NCI-H2227 treated with DMSO at 0.1 percent for 48 hours (cell line): ENCODE measurements at places on chromosomes 1 and 21.

- no peak for DNase-seq
These were observed 12.5 kb downstream of the MAST2 start for GRCh38 chr1:45815667-45816458.

- DNase-seq: no peak
These were observed 225.4 kb downstream of the SMYD3 start for GRCh38 chr1:246281639-246282038.

- DNase-seq: no peak
These were observed 221.3 kb downstream of the TOMM20 start for GRCh38 chr1:234907208-234907939.

- DNase-seq: no peak
These were observed 35.5 kb downstream of the CAPN2 start for GRCh38 chr1:223747838-223748335.

- no peak for DNase-seq
These were observed 1.2 kb upstream of the XPR1 start for GRCh38 chr1:180630408-180631193.

GRCh38 chr1:189859385-189859977 lies 618.2 kb downstream of the BRINP3 start:
- no peak for DNase-seq

DNA sequence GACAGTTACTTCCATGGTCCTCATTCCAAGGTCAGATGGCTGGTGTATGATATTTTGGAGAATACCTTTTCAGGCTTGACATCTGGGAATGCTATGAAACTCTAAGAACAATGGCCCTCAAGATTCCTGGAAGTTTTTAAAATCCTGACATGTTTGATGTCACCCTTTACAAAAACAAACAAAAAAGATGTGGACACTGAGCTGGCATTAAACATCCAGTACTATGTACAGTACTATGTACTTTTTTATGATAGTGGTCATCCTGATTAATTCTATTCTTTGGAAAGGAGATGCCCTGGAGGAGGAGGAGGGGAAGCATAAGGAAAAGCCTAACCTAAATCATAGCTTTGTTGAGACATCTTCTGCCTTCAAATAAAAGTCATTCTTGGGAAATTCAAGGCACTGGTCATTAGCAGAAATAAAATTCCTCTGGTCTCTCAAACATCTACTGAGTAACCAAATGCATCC lies 235.4 kb downstream of the HMCN1 start:
- DNase-seq: no peak

DNA sequence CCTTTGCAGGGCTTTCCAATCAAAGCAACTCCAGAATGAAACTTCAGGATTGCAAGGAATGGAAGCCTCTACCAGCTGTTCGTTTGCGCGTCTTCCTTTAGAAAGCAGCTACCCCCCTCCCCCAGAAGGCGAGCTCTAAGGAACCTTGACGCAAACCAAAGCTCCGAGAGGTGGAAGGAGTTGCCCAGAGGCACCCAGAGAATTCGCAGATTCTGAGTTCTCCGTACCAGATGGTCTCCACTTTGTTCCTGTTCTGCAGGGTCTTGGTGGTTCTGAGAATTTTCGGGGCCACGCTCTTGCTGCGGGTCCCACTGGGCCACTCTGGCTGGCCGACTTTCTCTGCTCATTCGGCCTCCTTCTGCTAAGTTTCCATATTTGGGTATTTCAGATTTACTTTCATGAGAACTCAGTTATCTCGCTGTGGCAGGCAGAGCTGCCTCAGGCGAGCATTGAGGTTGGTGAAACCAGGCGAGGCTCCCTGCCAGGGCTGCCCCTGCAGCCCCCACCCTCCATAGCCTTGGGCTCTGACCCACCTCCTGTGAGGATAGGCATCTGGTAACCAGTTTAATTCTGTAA lies 801 bp downstream of the TRAF5 start:
- DNase-seq: no peak

DNA sequence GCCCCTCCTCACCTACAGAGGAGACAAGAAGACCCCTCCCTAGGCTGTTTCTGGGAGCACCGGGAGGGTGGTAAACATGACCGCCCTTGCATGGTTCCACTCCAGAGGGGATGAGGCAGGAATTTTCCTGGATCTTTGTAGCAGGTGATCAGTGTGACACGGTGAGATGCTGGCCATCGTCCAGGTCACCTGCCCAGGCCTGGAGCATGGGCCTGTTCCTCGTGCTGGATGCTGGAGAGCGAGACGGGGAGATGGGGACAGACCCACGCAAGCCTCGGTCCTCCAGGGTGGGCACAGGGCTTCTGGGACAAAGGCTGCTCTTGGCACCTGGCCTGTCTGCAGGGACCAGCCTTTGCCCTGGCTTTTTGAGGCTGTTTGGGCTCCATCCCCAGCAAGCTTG lies 46.2 kb downstream of the DMRTB1 start:
- DNase-seq: no peak

- DNase-seq: no peak
These were observed 143.6 kb downstream of the GABPA start for GRCh38 chr21:25878344-25878743.

GRCh38 chr21:21156957-21157356 lies 158.7 kb downstream of the NCAM2 start:
- no peak for DNase-seq

DNA sequence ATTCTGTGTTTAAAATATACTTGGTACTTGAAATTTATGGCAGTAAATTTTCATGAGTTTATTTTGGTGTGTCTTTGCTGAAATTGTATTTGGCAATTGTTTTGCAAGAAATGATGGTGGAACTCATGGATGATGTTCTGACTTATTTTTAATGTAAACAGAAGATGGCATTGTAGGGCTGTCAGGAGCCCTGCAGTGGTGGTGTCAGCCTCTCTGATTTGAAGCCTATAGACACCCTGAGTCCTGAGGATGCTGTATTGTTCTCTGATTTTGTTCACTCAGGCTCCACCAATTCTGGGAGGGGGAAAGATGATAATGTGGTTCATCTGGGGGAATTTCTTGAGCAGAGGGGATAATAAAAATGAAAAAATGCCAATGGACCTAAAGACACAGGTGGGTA lies 79.8 kb downstream of the LHX8 start:
- no peak for DNase-seq

- no peak for DNase-seq
These were observed 711.1 kb upstream of the CHRM3 start for GRCh38 chr1:238675221-238675620.

GRCh38 chr1:210598135-210598652 lies 269.5 kb downstream of the HHAT start:
- DNase-seq: no peak

DNA sequence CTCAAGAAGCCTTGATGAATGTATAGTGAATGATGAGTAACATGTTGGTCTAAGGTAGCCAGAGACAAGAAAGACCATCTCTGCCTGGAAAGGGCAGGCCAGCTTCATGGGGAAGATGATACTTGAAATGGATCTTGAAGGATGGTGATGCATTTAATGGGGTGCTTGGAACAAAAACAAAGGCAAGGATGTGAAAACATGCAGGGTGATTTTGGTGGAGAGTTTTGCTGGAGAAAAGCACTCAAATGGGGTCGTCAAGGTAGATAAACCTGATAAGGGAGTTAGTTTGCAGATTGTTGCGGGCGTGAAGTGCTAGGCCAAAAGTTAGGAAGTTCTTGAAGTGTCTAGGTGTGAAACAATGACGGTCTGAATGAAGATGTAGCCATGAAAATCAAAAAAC lies 205.4 kb downstream of the HLX start:
- DNase-seq: no peak

DNA sequence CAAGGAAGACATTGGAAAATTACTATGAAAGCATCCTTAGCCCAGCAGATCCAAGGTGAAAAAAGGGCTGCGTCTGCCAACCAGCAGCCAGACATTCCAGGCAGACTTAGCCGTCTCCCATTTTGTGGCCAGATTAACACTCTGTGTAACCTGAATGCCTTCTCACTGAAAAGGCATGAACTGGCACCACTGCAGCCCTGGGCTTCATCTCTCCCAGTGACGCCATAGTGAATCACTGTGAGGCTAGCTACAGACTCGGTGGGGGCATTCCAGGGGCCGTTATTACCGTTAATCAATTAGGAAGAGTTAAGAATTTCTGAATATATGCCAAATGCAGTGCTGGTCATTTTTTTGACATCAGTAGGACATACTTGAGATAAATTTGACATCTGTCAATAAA lies 627.4 kb downstream of the LMO4 start:
- DNase-seq: no peak

GRCh38 chr21:44427241-44428120 lies 27.8 kb upstream of the LRRC3 start:
- DNase-seq: no peak

DNA sequence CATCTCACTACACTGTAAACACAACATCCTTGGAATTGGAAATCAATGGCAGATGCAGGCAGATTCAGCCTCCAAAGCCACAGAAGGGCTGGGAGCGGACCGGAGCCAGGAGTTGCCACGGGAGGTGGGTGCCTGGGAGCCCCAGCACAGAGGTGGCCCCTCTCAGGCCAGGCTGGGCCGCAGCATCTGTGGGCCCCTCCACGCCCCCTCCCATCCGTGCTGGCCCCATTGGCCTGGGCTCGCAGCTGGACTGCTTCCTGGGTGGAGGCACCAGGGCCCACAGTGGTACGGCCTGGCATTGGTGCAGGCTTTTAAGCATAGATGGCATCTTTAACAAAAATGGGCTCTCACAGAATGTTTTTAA lies 64.2 kb downstream of the SLX9 start:
- DNase-seq: no peak

DNA sequence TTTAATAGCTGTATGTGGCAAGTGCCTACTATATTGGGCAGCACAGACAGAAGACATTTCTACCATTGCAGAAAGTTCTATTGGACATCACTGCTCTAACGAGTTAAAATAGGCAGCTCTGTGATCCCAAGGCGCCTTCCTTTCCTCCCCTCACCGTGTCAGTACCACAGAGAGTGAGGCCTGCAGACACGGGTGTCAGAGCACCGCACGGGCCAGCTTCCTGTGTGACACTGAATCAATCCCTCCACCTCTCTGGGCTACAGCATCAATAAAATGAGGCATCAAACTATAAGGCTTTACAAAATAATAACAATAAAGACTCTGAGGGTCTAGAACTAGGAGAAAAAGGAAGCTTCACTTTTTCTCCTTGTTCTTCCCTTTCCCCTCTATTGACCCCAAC lies 246.7 kb downstream of the FOXD2 start:
- DNase-seq: no peak

DNA sequence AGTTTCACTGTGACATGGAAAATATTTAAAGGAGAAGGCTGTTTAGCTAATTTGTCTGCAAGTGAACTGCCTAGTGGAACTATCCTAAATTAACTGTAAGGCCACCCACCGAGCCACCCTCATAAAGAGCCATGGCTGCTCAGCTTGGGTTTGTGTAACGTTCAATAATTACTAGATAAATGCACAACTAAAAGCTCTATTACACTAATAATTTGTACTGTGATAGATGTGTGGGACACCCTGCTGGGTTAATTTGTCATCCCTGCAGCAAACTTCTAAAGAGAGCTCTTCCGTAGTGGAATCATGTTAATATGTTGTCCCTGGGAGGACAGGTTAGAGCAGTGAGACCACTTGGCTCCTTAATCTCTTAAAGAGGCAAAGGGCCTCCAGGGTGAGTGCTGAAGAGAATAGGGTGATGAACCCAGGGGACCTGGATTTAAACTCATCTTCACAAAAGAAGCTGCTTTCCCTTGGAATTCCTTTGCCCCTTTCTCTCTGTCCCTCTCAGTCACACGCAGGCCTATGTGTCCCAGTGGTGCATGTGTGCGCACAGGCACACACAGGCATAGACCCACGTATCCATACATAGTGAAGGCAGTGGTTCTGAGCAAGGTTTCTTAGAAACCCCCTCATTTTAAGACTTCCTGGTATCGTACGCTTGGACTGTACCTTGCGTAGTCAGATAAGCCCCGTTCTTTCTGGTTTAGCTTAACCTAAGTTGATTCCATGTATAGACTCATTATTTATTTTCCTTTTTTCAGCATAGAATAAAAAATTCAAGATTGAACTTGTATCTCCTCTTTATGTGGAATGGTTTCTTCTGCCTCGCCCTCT lies 310.3 kb downstream of the NFIA start:
- peak; percentile 39 for DNase-seq

GRCh38 chr1:17246971-17247370 lies 1.9 kb upstream of the PADI3 start:
- DNase-seq: no peak

DNA sequence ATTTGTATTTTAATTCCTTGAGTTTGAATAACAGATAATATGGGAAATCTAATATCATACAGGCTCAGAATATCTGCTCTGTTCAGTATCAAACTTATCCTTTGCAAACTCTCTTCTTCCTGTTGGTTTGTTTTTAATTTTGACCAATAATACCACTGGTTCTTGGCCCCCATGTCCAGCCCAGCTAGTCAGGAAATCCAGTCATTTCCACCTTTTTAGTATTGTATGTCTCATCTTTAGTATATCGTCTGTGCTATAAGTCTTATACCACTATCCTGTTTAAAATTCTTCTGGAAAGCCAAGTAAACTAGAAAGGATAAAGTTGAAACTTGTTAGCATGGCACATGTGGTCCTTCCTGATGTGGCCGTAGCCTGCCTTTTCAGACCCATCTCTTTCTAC lies 10.7 kb downstream of the SCCPDH start:
- DNase-seq: no peak

GRCh38 chr1:206555473-206555935 lies 48.2 kb downstream of the RASSF5 start:
- no peak for DNase-seq

- no peak for DNase-seq
These were observed 28.8 kb upstream of the CD84 start for GRCh38 chr1:160608057-160608456.

- DNase-seq: no peak
These were observed 174.7 kb downstream of the ADGRL4 start for GRCh38 chr1:78831731-78832360.

DNA sequence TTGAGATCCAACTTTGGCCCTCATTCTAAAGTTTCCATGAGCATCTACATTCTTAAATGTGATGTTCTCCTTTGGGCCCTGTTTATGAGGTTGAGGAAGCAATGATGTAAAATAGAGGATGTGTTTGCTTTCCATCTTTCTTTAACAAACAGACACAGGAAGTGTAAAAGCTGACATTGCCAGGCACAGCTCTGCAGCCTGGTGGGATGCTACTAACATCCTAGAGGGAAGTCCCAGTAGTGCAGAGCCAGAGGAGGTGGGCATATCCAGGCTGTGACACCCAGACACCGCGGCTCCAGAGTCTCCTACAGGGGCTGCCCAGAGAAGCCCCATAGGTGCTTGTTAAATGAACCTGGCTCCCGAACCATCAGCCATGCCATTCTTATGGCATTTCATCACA lies 16.2 kb downstream of the OLFML2B start:
- no peak for DNase-seq

GRCh38 chr21:26555540-26556146 lies 17.4 kb downstream of the CYYR1 start:
- DNase-seq: no peak
